ENCODE measurements at places on chromosomes 3 and 15. TPM values are rescaled to one million over a fixed set of nuclear protein-coding genes. Genes with fewer than 3 reads are reported as not detected.

- DNase-seq, result no peak
These were observed 9.5 kb upstream of the APBA2 start for GRCh38 chr15:28876131-28876844.

DNA sequence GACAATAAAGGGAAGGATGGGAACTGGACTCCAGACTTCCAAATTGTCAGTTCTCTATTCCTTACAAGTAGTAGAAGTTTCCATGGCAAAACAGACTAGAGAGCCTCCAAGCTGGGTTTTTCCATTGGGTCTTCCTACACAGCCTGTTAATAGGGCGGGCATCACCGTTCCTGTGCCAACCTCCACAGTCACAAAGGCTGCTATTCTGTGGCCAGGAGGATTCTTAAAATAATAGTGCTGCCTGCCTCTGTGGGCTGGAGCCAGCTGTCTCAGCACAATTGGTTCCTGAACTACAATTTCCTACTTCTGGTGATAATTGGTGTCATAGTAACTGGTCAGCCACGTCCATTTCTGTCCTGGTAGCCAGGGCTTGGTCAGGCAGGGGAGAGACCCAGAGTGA is 38.6 kb downstream of the LYZL4 start:
- DNase-seq, result no peak

DNA sequence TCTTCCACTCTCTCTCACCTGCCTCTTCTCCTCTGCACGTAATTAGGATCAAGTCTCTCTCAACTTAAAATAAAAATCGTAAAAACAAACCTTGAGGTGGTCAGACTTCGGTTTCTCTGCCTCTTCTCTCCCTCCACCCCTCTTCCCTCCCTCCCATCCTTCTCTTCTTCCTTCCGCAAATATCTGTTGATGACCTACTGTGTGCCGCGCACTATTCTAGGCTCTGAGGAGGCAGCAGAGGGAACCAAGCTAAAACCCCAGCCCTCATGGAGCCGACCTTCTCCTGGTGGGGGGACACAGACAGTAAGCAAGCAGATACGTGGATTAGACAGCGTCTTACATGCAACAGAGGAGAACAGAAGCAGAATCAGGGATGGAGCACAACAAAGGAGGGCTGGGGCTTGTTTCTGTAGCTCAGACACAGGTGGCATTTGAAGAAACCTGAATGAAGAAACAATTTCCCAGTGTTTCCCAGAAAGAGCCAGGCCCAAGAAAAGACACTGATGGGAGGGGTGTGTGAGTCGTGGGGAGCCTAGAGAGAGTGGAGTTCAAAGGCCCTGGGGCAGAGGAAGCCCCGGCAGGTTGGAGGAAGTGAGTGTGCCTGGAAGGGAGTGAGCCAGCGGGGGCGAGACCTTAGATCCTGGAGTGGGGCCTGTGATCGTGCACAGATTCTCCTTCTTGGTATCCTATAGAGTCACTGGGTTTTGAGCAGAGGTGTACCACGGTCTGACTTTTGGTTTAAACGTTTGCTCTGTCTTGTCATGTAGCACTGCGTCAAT is 80.5 kb downstream of the TOP2B start:
- no peak for DNase-seq

DNA sequence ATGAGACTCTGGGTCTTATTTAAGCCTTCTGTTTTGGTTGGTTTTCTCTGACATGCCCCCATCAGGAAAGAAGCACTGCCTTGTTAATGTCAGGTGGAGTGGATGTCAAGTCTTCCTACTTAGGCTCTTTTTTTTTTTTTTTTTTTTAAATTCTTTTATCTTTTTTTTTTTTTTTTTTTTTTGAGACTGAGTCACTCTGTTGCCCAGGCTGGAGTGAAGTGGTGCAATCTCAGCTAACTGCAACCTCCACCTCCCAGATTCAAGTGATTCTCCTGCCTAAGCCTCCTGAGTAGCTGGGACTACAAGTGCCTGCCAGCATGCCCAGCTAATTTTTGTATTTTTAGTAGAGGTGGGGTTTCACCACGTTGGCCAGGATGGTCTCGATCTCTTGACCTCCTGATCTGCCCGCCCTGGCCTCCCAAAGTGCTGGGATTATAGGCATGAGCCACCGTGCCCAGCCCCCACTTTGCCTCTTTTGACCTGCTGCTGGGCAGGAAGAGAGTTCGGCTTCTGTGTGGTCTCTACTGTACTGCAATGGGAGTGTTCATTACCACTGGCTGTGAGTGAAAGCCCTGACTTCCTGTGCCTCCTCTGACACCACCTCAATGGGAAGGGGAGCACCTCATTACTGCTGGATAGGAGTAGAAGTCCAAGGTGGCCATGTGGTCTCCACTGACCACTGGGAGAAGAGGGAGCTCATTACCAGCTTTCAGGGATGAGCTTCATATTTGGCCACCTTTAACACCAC is 10.9 kb downstream of the CTDSPL start:
- DNase-seq, result no peak

GRCh38 chr15:80689716-80690115 is 5.4 kb upstream of the ABHD17C start:
- no peak for DNase-seq

GRCh38 chr15:72249142-72249810 is 18.3 kb upstream of the PKM start:
- DNase-seq, result no peak

GRCh38 chr3:175002732-175003143 is 143.6 kb downstream of the NAALADL2 start:
- DNase-seq, result no peak

GRCh38 chr3:158167737-158168557 is 58.1 kb downstream of the RSRC1 start:
- no peak for DNase-seq

- DNase-seq, result peak; percentile 87
These were observed 514 bp downstream of the MBNL1 start for GRCh38 chr3:152269056-152269830.

- no peak for DNase-seq
These were observed 9.1 kb upstream of the NEK10 start for GRCh38 chr3:27378331-27378730.

- DNase-seq, result peak; percentile 20
These were observed 28.4 kb upstream of the PIK3CB start for GRCh38 chr3:138862924-138863775.

The CHRNA5 gene
- 2.1 TPM for total RNA-seq

The UQCC5 gene
- total RNA-seq, result 1.4 TPM

The GRIP2 gene
- total RNA-seq, result 14.1 TPM

Data from tongue (tissue), 3 donors.